ENCODE measurements at places on chromosomes 1 and 21.

DNA sequence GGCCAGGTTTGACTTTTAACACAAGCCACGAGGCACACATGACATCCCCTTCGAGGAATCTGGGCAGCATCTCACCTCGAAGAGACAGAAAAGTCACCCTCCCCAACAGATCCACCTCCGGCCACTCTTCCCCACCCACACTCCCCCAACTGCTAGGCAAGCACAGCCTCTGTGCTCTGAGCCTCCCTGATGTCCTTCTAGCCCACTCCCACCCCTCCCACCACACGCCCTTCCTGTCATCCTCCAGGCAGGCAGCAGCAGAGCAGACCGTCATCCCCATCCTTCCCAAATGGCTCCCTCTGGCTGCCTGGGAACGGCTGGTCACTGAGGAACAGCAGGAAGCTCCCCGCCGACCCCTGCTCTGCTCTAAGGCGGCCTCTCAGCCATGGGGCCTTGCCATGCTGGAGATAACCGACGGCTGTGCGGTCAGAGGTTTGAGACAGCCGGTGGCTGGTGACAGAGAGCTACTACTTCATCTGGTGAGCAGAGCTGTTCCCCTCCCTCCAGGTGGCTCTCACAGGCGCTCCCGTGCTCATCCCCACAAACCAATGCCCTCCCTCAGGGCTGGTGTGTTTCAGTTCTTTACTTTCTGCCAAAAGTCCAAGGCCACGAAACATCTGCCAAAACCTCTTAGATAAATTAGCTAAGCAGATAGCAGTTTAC is 25.6 kb downstream of the NPHP4 start:
- DNase-seq = no peak
- H3K4me1 ChIP-seq = no peaks in the 10 kb centered on the region
- H3K27ac ChIP-seq = no peak overlapping the region
- no peak overlapping the region for H3K4me3 ChIP-seq
- H3K27me3 ChIP-seq = no peaks in the 10 kb centered on the region
- H3K36me3 ChIP-seq = no peaks in the 10 kb centered on the region

DNA sequence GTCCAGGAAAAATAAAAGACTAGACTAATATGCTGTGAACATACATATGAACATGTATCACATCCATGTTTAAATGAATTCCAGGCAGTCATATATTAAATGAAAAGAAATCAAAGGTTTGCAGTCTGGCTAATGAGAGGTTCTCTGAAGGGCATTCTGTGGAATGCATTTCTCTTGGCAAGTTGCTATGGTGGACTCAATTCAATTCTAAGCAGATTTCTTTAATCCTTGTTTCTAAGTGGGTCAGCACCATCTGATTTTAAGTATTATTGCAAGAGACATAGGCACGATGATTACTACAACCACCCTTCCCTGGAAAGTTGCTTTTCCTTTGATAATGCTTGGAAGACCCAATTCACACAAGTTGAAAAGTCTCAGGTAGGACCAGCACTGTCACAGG is 23.9 kb upstream of the ABCA4 start:
- H3K27me3 ChIP-seq = peaks cover 11% of the 10 kb centered on the region
- DNase-seq = no peak
- no peaks in the 10 kb centered on the region for H3K4me1 ChIP-seq
- no peak overlapping the region for H3K4me3 ChIP-seq
- no peaks in the 10 kb centered on the region for H3K36me3 ChIP-seq
- H3K27ac ChIP-seq = no peak overlapping the region

- H3K36me3 ChIP-seq = no peaks in the 10 kb centered on the region
- no peak for DNase-seq
- no peaks in the 10 kb centered on the region for H3K4me1 ChIP-seq
- H3K27ac ChIP-seq = no peak overlapping the region
- peaks cover 2% of the 10 kb centered on the region for H3K27me3 ChIP-seq
Observed at GRCh38 chr21:38080888-38081287, 164.6 kb upstream of the KCNJ6 start.

GRCh38 chr1:23684415-23684814 is 7.2 kb upstream of the RPL11 start:
- peaks cover 13% of the 10 kb centered on the region for H3K27me3 ChIP-seq
- no peak overlapping the region for H3K4me3 ChIP-seq
- no peaks in the 10 kb centered on the region for H3K36me3 ChIP-seq
- no peak for DNase-seq
- H3K27ac ChIP-seq = no peak overlapping the region

- peaks cover 2% of the 10 kb centered on the region for H3K36me3 ChIP-seq
- no peak overlapping the region for H3K27ac ChIP-seq
- H3K4me3 ChIP-seq = no peak overlapping the region
- peaks cover 3% of the 10 kb centered on the region for H3K27me3 ChIP-seq
- H3K4me1 ChIP-seq = peaks cover 16% of the 10 kb centered on the region
Observed at GRCh38 chr1:226829105-226829504, 41.3 kb upstream of the PSEN2 start.

- H3K4me3 ChIP-seq = no peak overlapping the region
- peaks cover 46% of the 10 kb centered on the region for H3K36me3 ChIP-seq
- DNase-seq = no peak
- peak overlapping the region; percentile 20 for H3K27ac ChIP-seq
- H3K4me1 ChIP-seq = no peaks in the 10 kb centered on the region
Observed at GRCh38 chr1:150944856-150945255, 18.7 kb downstream of the SETDB1 start.

- H3K27ac ChIP-seq = no peak overlapping the region
- no peak overlapping the region for H3K4me3 ChIP-seq
- no peaks in the 10 kb centered on the region for H3K36me3 ChIP-seq
- DNase-seq = no peak
Observed at GRCh38 chr1:190067592-190067991, 410.1 kb downstream of the BRINP3 start.

GRCh38 chr1:3126756-3127678 is 58.0 kb downstream of the PRDM16 start:
- H3K36me3 ChIP-seq = no peaks in the 10 kb centered on the region
- no peak for DNase-seq
- no peak overlapping the region for H3K4me3 ChIP-seq

GRCh38 chr1:155166471-155167165 is 6.5 kb downstream of the KRTCAP2 start:
- DNase-seq = no peak
- H3K27ac ChIP-seq = no peak overlapping the region
- H3K4me1 ChIP-seq = peaks cover 23% of the 10 kb centered on the region
- H3K36me3 ChIP-seq = peaks cover 11% of the 10 kb centered on the region
- no peak overlapping the region for H3K4me3 ChIP-seq

GRCh38 chr1:202547215-202547614 is 163.0 kb downstream of the SYT2 start:
- H3K36me3 ChIP-seq = no peaks in the 10 kb centered on the region
- H3K27ac ChIP-seq = no peak overlapping the region
- no peak for DNase-seq
- peaks cover 19% of the 10 kb centered on the region for H3K4me1 ChIP-seq
- no peaks in the 10 kb centered on the region for H3K27me3 ChIP-seq

- H3K27ac ChIP-seq = no peak overlapping the region
- no peak for DNase-seq
- peaks cover 3% of the 10 kb centered on the region for H3K27me3 ChIP-seq
- H3K4me3 ChIP-seq = no peak overlapping the region
- peaks cover 19% of the 10 kb centered on the region for H3K4me1 ChIP-seq
- H3K36me3 ChIP-seq = peaks cover 10% of the 10 kb centered on the region
Observed at GRCh38 chr1:234246638-234247116, 126.6 kb upstream of the COA6 start.

- no peak overlapping the region for H3K4me3 ChIP-seq
- H3K4me1 ChIP-seq = peaks cover 21% of the 10 kb centered on the region
- H3K27ac ChIP-seq = no peak overlapping the region
Observed at GRCh38 chr1:243291292-243291691, 35.5 kb downstream of the SDCCAG8 start.

DNA sequence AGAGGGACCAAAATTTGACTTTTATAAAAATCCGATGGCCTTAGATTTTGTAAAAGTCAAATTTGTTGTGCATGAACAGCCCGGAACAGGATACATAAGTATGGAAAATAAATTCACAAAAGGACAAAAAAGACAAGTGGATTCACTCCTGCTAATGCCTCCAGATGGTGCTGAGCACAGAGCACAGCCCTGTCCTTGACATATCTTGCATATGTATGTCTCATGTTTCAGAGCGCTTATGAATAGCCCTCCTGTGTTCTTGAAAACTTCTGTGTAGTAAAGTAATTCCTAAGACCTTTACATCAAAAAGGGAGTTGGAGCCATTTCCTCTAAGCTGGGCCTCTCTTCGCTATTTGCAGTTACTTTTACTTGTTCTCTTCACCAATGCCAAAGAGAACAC is 110.7 kb upstream of the RAB3GAP2 start:
- H3K36me3 ChIP-seq = no peaks in the 10 kb centered on the region
- peaks cover 5% of the 10 kb centered on the region for H3K27me3 ChIP-seq
- DNase-seq = no peak
- no peak overlapping the region for H3K4me3 ChIP-seq
- H3K4me1 ChIP-seq = no peaks in the 10 kb centered on the region

GRCh38 chr1:162599451-162599850 is 32.8 kb upstream of the DDR2 start:
- no peaks in the 10 kb centered on the region for H3K27me3 ChIP-seq
- no peaks in the 10 kb centered on the region for H3K4me1 ChIP-seq
- DNase-seq = no peak
- peaks cover 10% of the 10 kb centered on the region for H3K36me3 ChIP-seq
- no peak overlapping the region for H3K27ac ChIP-seq

DNA sequence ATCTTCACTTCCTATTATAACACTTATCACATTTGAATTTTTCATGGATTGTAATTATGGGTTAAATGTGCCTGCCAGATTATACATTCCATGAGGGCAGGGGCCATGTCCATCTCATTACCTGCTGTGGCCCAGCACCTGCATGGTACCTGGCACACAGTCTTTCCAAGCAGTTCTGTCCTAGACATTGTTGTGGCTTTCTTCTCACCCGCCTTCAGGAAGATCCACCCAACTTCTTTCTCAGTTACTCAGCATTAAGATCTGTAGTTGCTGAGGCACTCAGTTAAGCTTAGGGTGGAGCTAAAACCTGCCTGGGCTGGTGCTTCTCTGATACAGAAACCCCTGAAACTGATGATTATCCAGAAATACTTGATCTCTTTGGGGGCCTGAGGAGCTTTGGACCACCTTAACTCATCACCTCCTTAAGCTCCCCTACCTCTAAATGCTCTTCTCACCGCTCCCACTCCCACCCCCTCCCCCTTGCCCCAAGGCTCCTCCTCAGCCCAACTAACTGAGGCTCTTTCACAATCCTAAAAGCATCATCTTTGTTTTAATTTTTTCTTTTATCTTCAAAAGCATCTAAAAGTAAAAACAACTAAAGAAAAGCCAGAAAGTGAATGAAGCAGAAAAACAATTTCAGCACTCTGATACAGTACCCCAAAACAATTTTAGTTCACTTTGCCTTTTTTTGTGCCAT is 190.6 kb downstream of the FGGY start:
- H3K4me1 ChIP-seq = peaks cover 6% of the 10 kb centered on the region
- H3K27ac ChIP-seq = no peak overlapping the region
- H3K27me3 ChIP-seq = peaks cover 1% of the 10 kb centered on the region
- no peaks in the 10 kb centered on the region for H3K36me3 ChIP-seq
- no peak overlapping the region for H3K4me3 ChIP-seq

DNA sequence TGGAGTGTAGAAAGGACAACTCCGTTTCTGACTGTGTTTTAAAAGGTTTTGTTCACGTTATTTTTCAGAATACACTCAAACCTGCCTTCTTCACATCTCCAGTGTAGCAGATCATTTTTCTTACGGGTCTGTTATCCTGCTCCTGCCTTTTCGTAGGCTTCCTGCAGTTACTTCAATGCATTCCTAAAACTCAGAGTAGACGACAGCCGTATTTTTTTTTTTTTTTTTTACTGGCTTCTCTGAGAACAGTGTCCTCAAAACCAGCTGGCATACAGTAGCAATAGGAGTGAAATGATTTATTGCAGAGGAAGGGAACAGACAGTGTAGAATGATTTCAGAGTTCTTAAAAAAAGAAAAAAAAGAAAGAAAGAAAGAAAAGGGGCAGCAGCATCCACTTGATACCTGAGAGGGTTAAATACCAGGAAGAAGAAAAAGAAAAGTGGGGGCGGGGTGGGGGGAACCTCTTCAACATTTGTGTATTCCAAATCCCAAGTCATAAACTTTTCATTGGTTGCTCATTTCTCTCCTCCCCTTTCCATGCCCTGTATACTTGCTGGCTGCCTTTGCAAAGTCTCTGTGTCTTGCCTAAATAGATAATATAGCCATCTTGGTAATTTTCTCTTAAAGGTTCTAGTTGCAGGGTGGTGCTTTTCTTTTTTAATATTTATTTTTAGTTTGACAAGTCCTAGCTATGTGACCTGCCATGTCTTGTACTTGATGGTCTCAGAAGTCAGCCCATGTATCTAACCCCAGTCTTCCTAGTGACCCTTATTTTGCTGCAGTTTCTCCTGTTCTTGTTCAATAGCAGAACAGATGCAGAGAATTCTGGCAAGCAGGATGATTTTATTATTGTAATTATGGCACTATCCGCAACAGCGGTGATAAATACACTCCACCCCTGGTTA is 2.8 kb downstream of the TGFB2 start:
- no peaks in the 10 kb centered on the region for H3K36me3 ChIP-seq
- H3K27me3 ChIP-seq = peaks cover 49% of the 10 kb centered on the region
- H3K4me3 ChIP-seq = no peak overlapping the region
- H3K27ac ChIP-seq = no peak overlapping the region
- DNase-seq = no peak
- H3K4me1 ChIP-seq = peaks cover 9% of the 10 kb centered on the region

DNA sequence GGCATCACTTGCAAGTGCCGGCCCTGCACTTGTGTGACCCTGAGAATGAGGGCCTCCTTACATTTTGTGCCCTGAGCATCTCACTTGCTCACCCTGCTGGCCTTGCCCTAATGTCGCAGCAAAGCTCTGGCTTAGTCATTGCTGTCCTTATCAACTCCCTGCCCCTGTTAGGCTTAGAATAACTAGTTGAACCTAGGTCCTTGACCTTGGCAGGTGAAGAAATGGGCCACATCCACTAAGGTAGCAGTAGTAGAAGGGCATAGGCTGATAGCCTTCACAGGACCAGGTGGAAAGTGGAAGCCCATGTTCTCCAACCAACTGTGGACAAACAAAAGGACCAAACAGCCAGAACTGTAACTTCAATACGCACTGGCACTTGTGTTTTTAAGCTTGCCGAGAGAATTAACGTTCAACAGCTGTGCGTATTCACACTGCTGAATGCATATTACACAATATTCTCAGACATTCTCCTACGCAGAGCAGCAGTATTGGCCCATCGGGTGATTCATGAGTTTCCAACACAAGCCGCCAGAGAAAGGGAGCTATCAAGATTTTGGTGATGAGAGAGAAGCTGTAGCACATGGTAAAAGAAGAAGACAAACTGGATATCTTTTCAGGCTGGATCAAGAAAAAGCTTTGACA is 27.7 kb upstream of the PTGFRN start:
- no peak overlapping the region for H3K4me3 ChIP-seq
- DNase-seq = peak; percentile 38
- peaks cover 4% of the 10 kb centered on the region for H3K4me1 ChIP-seq
- peaks cover 2% of the 10 kb centered on the region for H3K36me3 ChIP-seq
- H3K27me3 ChIP-seq = no peaks in the 10 kb centered on the region
- no peak overlapping the region for H3K27ac ChIP-seq

Measured in activated CD4-positive, alpha-beta T cell treated with anti-CD3 and anti-CD28 coated beads, Interleukin-2, amount 10 ng/mL, durations not matched to agents 7 days and 5 days (primary cell).